NCI-H2081 treated with DMSO at 0.1 percent for 48 hours (cell line): ENCODE measurements at places on chromosomes 5 and 9.

DNA sequence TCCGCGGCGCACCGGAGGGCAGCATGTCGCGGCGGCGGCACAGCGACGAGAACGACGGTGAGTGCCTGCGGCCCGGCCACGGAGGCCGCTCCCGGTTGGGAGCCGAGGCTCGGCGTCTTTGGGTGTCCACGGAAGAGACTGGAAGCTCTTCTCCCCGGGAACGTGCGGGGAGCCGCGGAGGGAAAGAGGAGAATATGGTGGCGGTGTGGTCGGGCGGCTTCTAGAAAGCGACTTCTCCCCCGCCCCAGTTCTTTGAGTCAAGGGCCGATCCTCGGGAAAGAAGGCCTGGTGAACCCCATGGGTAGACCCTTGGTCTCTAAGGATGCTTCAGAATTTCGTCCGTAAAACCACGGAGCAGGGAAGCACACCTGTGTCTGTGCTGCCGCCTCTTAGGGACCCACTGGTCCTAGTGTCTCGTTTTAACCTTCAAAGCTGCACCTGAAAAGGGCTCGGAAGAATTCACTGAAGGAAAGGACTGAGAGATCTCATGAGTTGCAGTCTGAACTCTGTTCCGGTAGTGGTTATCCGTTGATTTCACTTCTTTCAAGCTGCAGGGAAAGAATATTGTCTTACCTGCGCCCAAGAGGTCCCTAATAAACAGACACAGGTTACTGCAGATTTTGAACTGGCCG, 354 bp downstream of the NCBP1 start:
- no peak for DNase-seq

GRCh38 chr5:167982-168660, 23.2 kb upstream of the LRRC14B start:
- no peak for DNase-seq

DNA sequence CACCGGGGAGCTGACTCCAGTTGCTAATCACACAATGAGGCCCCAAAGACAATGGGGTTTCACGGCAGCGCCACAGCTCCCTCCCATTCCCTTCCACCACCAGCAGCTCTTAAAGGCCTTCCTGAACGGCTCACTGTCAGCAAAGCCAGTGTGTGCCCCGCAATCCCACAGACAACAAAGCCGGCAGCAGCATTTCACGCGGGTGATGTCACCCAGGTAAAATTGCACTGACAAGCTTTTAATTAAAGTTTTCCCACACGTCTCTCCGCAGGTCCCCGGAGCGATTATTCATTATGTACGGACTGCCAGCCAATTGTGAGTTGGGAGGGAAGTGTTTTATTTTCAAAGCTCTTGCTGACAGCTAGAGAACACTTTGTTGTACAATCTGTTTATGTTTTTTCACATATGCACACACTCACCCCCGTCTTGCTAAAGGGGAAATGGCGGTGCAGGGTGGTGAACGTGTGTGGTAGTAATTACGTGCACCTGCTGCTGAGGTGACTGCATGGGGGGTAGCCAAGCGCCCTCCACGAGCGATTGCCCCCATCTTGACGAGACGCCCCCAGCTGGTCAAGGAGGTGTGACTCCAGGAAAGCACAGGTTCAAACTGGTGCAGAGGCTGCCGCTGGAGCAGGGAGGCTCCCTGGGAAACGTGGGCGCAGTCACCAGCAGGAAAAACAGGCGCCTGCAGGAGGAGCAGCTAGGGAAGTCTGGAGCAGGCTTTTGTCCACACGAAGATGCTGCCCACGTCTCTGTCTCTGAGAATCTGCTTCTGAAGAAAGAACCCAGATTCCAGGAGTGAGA, 65.0 kb downstream of the IRX2 start:
- no peak for DNase-seq

DNA sequence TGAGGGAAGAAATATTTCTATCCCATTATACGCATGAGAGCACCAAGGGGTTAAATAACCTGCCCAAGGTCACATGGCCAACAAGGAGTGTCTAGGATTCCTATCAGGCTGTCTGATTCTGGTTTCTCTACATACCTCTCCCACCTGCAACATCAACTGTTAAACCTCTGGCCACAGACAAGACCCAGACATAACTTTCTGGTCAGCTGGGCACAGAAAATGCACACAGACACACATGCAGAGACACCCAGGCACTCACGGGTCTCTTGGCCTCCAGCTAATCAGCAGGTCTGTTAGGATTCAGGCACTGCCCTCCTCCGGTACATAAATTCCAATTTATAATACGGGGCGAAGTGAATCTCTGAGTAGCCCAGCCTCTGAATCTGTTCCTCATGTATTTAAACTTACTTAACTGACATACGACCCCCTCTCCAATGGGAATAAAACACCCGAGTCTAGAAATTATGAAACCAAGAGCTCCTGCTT, 1.5 kb downstream of the SEPTIN8 start:
- DNase-seq = no peak

DNA sequence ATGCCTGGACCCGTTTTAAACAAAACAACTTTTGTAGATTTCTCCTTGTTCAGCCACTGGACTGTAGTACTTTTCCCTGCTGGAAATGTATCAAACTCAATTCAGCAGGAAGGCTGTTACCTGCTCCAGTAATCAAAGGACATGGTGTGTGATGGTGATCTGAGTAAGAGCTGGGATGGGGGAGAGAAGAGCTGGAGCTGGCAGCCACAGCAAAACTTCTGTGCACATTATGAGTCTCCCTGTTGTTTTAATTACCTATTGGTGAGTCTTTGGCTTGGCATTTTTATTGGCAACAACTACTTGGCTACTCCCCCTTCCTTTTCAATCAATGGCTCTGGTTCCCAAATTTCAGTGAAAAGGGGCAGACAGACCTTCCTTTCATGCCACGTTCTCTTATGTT, 9.7 kb downstream of the NREP start:
- no peak for DNase-seq

- DNase-seq = no peak
Observed at GRCh38 chr5:110323357-110323756, 403.1 kb downstream of the TMEM232 start.

- no peak for DNase-seq
Observed at GRCh38 chr5:109725135-109725534, 35.4 kb downstream of the MAN2A1 start.
